ENCODE measurements at places on chromosomes 4 and X. TPM values are rescaled to one million over a fixed set of nuclear protein-coding genes. Genes with fewer than 3 reads are reported as not detected.

DNA sequence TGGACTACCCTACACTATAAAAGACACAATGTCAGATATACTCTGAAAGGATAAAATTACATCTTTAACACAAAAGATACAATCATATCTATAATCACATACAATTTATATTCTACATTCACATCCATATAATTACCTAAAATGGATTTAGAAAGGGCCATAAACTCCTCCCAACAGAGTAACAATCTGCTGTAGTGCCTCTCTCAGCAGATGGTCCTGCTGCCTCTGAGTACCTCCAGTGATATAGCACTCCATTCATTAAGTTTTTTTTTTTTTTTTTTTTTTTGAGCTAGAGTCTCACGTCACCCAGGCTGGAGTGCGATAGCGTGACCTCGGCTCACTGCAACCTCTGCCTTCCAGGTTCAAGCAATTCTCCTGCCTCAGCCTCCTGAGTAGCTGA lies 7.4 kb downstream of the ANKRD37 start:
- DNase-seq, result no peak

GRCh38 chr4:98706200-98706813 lies 47.9 kb upstream of the TSPAN5 start:
- no peak for DNase-seq

GRCh38 chr4:6423575-6423974 lies 48.8 kb downstream of the PPP2R2C start:
- no peak for DNase-seq

GRCh38 chr4:74031576-74031975 lies 6.9 kb downstream of the CXCL3 start:
- DNase-seq, result no peak

DNA sequence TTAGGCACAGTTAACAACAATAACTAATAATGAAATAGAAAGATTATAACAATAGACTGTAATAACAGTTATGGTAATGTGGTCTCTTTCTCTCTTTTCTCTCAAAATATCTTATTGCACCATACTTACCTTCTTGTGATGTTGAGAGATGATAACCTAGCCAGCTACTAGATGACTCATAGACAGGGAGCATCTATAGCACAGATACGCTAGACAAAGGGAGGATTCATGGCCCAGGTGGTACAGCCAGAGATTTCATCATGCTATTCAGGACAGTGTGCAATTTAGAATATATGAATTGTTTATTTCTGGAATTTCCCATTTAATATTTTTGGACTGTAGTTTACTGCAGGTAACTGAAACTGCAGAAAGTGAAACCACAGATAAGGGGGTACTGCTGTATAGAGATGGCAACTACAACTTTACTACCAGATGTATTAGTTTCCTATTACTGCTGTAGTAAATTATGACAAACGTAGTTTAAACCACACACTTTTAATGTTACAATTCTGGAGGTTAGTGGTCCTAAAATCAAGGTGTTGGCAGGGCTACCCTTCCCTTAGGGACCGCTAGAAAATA lies 41.8 kb upstream of the MAGED1 start:
- no peak for DNase-seq

DNA sequence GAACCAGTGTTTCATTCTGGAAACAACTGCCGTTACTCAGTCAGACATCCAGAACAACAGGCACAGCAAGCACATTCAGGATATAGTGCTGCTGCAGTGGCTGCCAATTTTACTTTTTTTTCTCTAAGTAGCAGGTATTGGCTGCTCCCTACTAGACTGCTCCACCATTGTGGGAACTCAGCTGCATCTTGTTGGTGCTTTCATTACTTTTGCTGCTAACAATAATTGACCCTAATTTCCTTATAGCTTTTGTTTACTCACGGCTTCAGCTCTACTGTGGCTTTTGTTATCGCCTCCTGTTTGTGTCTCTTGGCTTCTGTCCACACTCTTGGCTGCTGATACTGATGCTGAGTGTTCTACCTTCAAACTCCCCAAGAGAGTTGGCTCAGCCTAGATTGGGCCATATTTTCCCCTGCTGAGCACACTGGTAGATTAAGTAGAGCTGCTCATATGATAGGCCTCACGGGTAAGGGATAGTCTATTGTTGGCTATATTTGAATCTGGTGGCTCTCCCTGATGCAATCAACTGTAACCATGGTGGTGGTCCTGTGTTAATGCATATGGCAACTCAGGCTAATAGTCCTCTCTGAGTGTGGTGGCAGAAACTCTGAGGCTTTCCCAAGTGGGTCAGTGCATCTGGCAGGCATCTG lies 44.5 kb upstream of the IL2 start:
- no peak for DNase-seq

GRCh38 chr4:168822481-168822880 lies 187.6 kb downstream of the CBR4 start:
- peak; percentile 79 for DNase-seq

DNA sequence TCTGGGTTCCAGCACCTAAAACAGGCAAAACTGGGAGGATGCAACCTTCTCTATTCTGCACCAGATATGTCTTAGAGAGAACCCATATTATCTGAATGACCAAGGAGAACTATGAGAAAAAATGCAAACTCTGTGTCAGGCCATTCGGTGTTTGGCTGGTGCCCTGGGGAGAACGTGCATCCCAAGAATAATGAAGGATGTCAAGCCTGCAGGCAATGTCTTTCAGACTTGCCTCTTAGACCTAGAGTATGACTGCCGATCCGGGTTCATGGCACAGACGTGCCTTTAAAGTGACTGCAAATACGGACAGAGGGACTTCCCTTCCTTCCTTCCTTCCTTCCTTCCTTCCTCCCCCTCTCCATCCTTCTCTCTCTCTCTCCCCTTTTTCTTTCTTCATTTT lies 6.9 kb downstream of the XAGE1B start:
- DNase-seq, result no peak

- no peak for DNase-seq
Measured at GRCh38 chr4:174406383-174406782, 115.9 kb downstream of the HPGD start.

GRCh38 chr4:3767570-3768288 lies 1.5 kb downstream of the ADRA2C start:
- DNase-seq, result no peak

- DNase-seq, result no peak
Measured at GRCh38 chr4:24894846-24895245, 18.0 kb downstream of the CCDC149 start.

- DNase-seq, result peak; percentile 29
Measured at GRCh38 chr4:10173754-10174749, 57.5 kb upstream of the WDR1 start.

DNA sequence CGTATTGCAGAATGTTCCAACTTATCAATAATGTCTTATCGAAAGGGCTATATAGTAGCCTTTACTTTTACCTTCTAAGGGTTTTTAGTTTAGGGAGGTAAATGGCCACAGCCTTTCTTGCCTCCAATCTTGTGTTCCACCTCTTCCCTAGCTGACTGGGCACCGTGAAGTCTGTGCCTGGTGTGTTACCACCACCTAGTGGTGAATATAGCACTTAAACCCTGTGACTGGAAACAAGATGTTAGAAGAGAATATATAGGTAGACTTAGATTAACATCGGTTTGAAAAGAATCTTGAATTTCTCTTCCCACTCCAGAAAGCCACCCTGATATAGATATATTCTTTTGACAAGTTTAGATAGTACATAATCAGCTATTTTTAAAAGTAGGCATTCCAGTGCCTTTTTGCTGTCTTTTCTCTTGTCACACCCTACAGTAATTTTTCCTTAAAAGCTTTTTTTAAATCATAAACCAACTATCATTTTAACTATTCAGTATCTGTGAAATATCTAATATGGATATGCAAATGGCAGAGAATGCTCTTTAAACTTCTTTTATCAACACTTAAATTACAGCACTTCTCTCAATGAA lies 27.8 kb upstream of the ADH7 start:
- DNase-seq, result peak; percentile 78

DNA sequence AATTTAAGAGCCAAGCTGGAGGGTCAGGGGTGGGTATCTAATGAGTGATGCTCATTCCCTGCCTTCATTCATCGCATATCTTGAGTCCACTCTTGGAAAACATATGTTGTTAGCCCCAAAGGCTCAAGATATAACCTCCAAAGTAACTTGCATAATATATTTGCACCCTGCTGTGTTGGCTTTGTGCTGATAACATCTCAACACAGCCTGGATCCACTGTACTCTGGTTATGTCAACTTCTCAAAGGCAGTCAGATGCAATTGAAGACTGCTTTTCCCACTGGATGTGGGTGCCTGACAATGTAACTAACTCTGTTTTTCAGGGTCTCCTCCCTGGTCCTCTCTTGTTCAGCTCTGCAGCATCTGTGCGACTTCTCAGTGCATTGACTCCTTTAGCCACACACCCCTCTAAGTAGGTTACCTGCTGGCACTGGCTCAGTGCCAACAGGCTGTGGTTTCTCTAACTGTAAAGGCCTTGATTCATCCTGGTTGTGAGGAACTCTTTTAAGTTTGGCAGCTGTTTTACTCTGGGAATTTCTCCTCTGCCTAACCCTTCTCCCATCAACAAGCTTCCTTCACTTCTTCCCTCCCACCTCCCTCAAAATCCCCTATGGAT lies 28.1 kb downstream of the SLC16A2 start:
- peak; percentile 24 for DNase-seq

- DNase-seq, result no peak
Measured at GRCh38 chr4:113293674-113294073, 244.2 kb downstream of the ANK2 start.

DNA sequence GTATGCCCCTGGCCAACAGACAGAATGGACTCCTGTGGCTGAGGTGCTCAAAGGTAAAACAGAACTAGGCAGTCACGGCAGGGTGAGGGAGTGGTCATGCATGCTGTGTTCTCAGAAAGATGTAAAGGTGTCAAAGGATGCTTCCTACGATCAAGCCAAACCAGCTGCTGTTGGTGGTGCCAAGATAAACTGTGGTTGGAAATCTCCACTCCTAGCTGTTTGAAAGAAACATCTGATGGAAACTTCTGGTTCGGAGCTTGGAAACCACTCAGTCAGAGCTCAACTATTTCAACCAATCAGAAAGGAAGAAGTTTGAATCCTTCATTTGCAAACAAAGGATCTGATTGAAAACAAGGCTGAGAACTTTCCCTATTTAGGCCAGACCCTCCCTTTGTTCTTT lies 68.5 kb upstream of the DDX60 start:
- no peak for DNase-seq

DNA sequence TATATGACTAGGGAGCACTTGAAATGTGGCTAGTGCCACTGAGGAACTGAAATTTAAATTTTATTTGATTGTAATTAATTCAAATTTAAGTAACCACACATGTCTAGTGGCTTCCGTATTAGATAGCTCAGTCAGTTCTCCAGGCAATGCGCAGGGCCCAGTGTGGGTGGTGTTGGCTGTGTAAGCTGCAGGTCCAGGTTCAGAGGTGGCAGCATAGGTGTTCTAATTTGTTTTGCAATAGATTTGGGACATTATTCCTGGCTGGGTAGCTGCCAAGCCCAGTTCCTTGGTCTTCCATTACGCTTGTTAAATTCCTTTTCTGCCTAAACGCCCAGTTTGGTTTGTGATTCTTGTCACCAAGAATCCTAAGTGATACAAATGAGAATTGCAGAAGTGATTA lies 79.5 kb downstream of the FAM184B start:
- DNase-seq, result no peak

- peak; percentile 1 for DNase-seq
Measured at GRCh38 chr4:138162259-138162658, 79.9 kb downstream of the SLC7A11 start.

DNA sequence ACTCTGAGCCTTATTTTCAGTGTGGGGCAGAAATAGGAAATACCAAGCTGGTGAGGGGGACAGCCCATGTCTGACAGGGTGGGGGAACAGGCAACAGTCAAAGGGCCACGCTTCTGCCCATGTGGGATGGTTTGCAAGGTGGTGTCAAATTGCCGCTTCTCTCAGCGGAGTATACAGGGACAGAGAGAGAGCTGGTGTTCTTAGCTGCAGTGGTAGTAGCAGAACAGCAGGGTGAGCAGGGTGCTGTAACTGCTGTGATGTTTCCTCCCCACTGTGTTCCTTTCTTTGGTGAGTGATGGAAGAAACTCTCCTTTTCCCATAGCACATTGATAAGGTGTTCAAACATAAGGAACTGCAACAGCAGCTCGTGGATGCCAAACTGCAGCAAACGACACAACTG lies 37.9 kb downstream of the RBBP7 start:
- DNase-seq, result peak; percentile 6

DNA sequence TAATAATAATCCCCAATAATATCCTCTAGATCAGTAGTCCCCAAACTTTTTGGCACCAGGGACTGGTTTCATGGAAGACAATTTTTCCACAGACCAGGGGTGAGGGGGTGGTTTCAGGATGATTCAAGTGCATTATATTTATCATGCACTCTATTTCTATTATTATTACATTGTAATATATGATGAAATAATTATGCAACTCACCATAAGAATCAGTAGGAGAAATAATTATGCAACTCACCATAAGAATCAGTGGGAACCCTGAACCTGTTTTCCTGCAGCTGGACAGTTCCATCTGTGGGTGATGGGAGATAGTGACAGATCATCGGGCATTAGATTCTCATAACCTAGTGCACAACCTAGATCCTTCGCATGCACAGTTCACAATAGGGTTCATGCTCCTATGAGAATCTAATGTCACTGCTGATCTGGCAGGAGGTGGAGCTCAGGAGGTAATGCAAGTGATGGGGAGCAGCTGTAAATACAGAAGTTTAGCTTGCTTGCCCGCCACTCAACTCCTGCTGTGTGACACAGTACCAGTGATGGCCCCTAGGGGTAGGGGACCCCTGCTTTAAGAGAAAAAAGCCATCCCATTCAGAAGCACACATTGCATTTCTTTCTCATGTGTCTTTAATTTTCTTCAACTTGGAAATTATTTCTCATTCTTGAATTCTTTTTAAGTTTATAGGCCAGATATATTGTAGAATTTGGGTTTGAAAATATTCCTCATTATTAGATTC lies 16.0 kb upstream of the SH3RF1 start:
- no peak for DNase-seq

DNA sequence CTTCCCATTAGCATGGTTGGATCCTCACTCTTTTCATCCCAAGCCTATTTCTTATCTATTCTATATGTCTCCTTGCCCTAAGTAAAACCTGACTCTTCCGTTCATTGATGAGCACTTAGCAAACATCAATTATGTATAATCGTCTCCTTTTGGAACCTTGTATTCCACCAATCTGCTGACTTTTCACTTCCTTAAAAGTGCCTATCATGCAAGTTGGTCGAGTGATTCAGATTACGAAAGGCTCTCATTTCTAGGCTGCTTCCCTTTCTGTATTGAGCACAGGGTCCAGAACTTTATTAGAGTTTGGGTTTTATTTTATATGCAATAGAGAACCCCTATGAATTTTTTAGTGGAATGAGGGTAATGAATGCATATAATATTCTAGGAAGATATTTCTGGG lies 27.1 kb upstream of the ALB start:
- no peak for DNase-seq

NPY1R gene
- not detected for total RNA-seq

LRAT gene
- not detected for total RNA-seq

SGCB gene
- 70.2 TPM for total RNA-seq

SORCS2 gene
- 4.4 TPM for total RNA-seq

DMRTC1B gene
- not detected for total RNA-seq

CCKAR gene
- total RNA-seq, result not detected

KLHL34 gene
- total RNA-seq, result 0.32 TPM

ENPEP gene
- total RNA-seq, result 1.4 TPM

APLN gene
- 0.43 TPM for total RNA-seq

PDE6B gene
- 2.1 TPM for total RNA-seq

All from myocyte (in vitro differentiated cells).